CD4-positive, alpha-beta T cell treated with Interleukin-6 at 100 ng/mL for 8 hours (primary cell): ENCODE measurements at places on chromosomes 2 and 18.
A peak's percentile ranks its signal among the peaks of the same experiment; 100 is the strongest.

DNA sequence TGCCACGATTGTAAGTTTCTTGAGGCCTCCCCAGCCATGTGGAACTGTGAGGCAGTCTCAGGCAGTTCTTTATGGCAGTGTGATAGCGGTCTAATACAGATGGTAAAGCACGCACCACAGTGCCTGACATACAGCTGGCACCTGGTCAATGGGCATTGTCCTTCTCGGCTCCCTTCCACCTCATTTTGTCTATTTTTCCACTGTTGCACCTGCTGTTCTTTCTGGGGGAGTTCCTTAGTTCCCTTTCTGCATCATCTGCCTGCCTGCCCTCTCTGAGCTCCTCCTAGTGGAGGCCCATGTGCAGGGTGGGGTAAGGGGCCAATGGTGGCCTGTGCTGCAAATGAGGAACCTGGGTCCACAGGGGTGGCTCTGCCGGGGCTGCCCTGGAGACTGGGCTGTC is 157.6 kb downstream of the LPIN1 start:
- DNase-seq: no peak

- no peak for DNase-seq
Measured at GRCh38 chr2:179355881-179356280, 91.2 kb upstream of the SESTD1 start.

- DNase-seq: no peak
Measured at GRCh38 chr2:222837643-222838056, 23.2 kb upstream of the ACSL3 start.

DNA sequence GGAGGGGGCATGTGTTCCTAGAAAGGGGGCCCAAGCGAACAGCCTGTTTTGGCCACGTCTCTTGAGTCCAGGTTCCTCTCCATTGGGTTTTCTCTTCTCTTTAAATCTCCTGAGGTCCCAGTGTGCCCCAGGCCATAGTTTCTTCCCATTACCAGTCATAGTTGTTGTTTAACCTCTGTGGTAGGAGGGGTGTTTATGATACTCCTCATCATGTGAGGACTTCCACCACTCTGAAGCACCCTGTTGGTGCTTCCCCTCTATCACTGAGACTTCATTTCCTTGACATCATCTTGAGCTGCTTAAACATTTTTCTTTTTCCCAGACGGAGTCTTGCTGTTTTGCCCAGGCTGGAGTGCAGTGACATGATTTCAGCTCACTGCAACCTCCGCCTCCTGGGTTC is 45.9 kb downstream of the WIPF1 start:
- DNase-seq: no peak

GRCh38 chr18:28115149-28115550 is 61.8 kb downstream of the CDH2 start:
- no peak for DNase-seq

GRCh38 chr2:224025874-224026273 is 13.2 kb downstream of the SERPINE2 start:
- peak; percentile 57 for DNase-seq

DNA sequence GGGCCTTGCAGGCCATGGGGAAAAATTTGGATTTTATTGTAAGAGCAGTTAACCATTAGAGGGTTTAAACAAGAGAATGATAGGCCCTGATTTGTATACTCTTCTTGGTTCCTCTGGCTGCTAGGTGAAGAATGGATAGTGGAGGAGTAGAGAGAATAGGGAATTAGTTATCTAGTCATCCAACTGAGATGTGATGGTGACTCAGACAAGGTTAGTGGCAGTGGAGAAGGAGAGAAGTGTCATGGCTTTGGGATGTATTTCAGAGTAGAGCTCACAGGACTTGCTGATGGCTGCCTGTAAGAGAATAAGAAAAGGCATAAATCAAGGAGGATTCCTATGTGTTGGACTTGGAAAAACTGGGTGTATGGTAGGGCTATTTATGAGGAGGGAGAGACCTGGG is 169.4 kb downstream of the PLCL1 start:
- no peak for DNase-seq

- no peak for DNase-seq
Measured at GRCh38 chr18:4107049-4107467, 348.0 kb downstream of the DLGAP1 start.

DNA sequence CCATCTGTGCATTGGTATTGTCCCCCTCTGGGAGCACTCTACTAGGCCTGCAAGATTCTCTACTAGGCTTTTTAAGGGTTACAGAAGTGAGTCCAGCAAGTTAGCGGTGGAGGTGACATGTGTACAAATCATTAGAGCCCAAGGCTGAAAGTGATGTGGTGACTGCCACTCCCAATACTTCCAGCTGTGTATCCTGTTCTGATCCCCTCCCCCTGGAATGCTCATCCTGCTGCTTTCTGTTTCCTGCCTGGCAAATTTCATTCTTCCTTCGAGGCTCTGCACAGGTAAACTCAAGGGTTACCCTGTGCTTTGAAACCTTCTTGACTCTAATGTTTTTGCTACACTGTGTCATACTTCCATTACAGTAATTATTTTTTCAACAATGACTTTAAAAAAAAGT is 258.5 kb upstream of the REV1 start:
- no peak for DNase-seq

DNA sequence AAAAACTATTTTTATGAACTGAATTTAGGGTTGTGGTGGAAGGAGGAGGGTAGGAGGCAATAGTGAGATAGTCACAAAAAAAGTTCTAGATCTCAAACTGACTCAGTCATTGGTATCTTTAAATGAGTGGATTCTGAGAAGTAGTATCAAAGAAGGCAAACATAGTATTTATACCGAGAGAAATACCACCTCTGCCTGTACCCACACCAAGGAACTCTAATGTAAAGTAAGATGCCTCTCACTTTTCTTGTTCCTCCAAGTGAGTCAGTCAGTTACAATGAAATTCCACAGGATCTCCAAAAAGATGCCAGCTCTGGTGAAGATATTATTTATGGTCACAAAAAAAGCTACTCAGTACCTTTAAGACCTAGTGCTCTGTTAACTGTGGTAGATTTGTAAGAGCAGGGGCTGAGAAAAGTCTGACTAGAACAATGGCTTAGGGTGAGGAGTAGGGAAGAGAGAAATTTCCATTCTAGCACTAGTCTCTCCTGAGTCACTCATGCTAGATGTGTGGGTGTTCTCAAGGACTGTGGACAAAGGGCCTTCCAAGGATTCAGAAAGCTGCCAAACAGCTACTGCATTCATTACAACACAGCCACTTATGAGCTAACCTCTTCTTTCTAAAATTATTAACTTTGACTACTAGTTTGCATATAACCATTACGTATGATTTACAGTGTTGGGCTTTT is 36.3 kb downstream of the YWHAQ start:
- DNase-seq: no peak

DNA sequence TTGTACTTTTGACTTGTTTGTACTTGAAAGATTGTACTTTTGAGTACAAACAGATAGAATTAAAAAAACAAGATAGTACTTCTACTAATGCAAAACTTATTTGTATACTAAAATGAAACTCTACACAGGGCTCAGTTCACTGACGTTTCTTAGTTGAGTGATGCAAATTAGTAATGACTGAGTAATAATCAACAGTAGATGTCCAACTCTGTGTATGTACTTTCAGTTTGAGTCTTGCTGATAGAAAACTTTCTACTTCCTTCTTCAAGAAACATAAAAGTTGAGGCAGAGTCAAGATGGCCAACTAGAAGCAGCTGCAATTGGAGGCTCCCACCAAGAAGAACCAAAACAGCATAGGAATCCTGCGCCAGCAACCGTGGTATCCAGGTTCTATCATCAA is 585.0 kb downstream of the NR4A2 start:
- no peak for DNase-seq

GRCh38 chr2:78417355-78417754 is 608.1 kb upstream of the REG3G start:
- DNase-seq: no peak

DNA sequence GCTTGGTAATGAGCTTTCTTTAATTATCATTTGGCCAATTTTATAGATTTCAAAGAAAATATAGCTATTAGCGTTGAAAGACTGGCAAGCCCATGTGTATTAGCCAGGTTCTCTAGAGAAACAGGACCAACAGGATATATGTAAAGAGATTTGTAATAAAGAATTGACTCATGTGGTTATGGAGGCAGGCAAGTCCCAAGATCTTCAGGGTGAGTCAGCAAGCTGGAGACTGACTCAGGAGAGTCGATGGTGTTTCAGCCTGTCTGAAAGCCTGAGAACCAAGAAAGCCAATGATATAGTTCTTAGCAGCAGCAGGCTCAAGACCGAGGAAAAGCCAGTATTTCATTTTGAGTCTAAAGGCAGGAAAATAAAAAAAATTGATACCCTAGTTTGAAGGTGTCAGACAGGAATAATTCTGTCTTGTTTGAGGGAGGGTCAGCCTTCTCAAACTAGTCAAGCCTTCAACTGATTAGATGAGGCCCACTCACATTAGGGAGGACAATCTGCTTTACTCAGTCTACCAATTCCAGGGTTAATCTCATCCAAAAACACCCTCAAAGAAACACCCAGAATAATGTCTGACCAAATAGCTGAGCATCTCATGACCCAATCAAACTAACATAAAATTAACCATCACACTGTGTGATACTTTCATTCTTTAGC is 78.3 kb upstream of the CRIM1 start:
- no peak for DNase-seq

DNA sequence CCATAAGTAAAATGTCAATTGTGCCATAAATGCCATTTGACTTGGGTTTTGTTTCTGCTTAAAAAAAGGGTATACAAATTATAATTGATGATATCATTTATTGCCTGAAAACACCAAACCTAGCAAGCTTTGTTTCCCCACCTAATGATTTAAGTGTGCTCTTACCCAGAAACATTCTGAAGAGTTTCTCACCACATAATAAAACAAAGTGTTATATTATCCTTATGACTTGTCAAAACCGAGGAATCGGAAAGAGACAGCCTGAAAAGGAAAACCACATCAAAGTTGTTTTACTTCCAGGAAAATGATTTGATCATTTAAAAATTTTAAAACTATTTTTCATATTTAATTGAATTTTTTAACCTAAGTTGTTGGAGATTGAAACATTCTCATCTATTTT is 170.5 kb upstream of the SLC39A10 start:
- no peak for DNase-seq

DNA sequence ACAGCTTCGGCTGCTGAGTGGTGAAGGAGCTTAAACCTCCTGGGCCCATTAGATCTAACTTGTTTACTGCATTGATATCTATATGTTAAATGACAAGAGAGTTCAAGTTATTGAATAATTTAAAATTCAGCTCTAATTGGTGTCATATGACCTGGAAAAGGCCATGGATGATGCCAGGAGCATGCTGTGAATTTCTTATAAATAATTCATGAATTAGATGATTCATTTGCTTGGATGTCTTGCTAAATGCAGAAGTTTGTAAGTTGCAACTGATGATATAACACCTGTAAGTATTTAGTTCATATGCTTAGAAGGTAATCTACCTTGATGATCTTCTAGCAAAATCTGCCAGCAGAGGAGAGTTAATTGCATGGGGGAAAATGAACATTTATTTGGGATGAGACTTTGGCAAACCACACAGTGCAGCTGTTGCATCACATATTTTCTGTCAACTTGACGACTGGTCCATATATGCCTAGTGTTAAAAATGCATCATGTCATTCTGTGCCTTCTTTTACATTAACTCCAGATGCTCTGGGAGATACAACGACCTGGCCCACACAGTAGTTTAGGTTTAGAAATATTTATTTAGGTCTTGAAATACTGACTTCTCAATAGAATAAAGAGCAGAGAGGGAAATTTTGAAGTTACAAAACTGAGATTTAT is 226.3 kb downstream of the KIAA1328 start:
- no peak for DNase-seq

DNA sequence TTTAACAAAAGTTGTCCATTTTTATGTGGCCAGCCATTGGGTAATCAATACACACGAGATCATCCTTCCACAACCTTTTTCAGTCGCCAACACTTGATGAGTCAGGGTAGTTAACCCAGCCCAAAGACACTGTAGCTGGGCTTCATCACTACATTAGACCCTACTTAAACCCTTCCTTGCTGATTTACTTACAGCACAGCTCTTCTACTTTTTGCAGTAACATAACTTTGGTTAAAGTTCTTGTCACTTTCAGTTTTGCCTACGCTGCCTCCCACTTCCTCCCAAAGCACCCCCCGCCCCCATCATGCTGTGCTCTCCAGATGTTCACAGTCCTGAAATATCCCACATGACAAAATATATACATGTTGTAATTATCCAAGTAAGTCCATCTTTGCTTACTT is 103.6 kb downstream of the CDK15 start:
- DNase-seq: no peak

DNA sequence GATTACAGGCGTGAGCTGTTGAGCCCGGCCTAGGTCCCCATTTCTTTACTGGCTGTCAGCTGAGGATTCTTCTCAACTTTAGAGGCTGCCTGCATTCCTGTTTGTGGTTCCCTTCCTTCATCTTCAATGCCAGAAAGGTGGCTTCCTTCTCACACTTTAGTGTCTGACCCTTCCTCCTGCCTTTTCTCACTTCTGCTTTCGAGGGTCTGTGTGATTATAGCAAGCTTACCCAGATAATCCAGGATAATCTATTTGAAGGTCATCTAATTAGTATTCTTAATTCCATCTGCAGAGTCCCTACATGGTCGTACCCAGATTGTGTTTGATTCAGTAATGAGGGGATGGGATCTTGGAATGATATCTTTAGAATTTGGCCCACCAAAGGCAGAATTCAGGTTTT is 157.4 kb downstream of the TANC1 start:
- DNase-seq: no peak

GRCh38 chr2:102505290-102505689 is 32.3 kb downstream of the SLC9A4 start:
- no peak for DNase-seq

- no peak for DNase-seq
Measured at GRCh38 chr2:27596627-27597026, 13.8 kb downstream of the ZNF512 start.

GRCh38 chr2:12918138-12918834 is 201.6 kb downstream of the TRIB2 start:
- DNase-seq: no peak

DNA sequence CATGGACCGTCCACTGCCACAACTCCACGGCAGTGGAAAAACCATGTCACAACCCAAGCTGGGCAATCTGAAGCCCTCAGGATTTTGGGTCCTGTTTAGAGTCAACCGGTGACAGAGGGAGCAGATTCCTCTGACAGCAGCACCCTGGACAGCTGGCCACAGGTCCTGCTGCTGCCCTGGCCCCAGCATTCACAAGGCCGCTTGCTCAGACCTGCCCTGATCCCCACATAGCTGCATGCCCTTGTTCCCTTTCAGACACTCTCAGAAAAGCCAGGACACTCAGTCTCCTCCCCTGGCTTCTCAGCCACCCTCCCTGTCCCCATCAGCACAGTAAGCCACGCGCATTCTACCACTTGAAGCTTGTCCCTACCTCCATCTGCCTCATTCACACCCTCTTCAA is 1.6 kb downstream of the COPS9 start:
- DNase-seq: no peak

- no peak for DNase-seq
Measured at GRCh38 chr18:29838556-29838955, 1204.0 kb downstream of the DSC3 start.

GRCh38 chr2:189633392-189633811 is 27.9 kb upstream of the ASNSD1 start:
- peak; percentile 21 for DNase-seq

DNA sequence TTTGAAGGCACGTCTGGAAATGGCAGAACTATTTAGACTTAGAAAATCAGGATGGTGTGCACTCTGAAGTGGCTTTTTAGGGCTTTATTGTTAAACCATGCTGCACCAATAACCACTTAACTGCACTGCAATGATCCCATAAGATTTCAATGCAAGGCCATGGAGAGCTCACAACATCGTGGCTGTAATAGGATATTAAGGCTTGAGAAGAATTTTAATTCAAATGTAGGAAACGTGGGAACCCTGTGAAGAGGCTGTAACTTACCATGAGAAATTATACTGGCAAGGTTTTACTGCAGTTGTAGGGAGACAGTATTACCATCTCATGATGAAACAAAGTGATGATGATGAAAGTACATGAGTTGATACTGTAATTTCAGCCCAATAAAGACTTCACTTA is 242.5 kb downstream of the AFF3 start:
- no peak for DNase-seq
